ENCODE measurements at places on chromosomes 11 and 22.

DNA sequence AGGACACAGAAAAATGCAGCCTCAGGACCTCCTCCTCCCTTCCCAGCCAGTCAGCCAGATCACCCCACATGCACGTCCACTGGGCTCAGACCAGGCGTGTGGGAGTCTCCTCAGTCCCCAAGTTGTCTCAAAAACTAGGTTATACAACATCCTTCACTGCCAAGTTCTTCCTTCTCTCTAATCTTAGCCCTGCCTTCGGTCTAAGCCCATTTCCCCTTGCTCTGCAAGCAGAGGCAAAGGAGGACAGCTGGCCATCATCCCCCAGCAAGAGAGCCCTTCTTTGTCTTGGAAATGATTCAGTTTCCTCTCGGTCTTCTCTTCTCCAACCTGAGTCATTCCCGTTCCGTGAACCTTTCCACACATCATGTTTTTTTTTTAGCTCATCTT is 14.0 kb upstream of the NRGN start:
- peak; percentile 31 for DNase-seq

DNA sequence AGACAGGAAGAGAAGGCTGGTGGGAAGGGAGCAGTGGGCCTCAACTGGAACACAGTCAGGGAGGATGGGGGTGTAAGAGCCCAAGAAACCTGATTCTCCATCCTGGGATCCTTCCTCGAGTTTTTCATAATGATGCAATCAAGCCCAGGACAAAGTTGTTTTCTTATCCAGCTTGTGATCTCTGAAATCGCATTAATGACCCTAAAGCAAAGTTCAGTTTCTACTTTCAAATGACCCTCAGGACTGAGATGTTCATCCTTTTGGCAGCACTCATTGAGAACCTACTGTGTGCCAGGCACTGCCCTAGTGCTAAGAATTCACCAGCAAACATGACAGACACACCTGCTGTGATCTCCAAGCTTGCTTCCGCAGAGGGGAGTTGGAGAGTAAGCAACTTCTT is 45.3 kb downstream of the ISX start:
- DNase-seq, result no peak

- no peak for DNase-seq
Observed at GRCh38 chr11:13114566-13115379, 105.7 kb downstream of the RASSF10 start.

GRCh38 chr22:44645531-44645930 is 56.5 kb upstream of the PRR5 start:
- no peak for DNase-seq

DNA sequence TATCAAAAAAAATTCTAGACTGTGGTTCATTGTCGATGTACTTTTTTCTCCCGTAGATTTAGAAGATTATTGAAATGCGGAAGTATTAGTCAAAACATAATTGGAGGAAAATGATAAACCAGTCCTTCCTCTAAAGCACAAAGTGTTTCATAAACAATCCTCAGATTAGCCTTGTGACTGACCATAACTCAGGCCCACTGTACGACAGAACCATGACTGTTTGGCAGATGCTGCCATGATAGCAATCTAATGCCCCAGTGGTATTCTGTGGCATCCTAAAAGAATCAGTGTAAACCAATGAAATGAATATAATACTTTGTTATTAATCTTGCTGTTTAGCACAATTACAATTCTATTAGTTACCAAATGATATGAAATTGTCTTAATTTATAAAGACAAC is 127.0 kb upstream of the CTSC start:
- no peak for DNase-seq

DNA sequence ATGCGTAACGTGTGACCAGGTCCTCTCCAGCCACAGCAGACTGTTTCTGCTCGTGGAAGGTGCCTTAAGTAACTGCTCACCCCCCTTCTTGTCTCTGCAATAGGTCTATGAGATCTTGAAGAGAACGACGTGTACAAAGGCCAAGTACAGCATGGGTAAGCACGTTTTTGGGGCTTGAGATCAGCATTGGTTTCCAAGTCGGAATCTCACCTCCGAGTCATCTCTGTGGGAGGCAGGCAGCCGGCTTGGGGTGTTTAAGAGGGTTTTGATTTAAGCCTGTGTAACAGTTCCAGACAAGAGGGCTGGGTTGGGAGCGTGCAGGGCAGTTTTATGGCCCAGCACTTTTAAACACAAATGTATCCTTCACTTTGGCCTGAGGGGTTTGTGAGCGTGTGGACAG is 30.1 kb downstream of the ANO1 start:
- no peak for DNase-seq

- no peak for DNase-seq
Observed at GRCh38 chr11:116467823-116468222, 305.0 kb downstream of the BUD13 start.

GRCh38 chr11:14228356-14228755 is 130.6 kb downstream of the RRAS2 start:
- DNase-seq, result no peak

- DNase-seq, result no peak
Observed at GRCh38 chr11:58844361-58845005, at the start of gene GLYATL2. Gene GLYATL2, minus strand, starts transcription at chr11:58844704. Its CDS starts 5,092 bp downstream, at chr11:58839612.

DNA sequence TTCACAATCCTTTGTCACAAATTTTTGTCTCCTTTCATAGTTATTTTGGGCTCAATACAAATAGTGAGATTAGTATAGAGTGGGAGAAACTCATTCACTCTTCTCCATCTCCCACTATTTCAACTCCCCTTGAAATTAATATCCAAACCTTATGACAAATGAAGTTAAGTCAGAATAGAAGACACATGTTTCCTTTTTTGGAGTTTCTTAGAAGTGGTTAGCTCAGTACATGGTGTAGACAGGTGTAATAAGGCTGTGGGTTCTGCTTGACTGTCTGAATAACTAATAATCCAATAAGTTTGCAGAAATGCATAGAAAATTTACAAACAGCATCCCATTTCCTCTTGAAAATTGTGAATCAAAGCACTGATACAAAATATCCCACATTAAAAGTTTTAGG is 10.8 kb upstream of the HSPA8 start:
- no peak for DNase-seq

- no peak for DNase-seq
Observed at GRCh38 chr11:105673089-105673488, 63.2 kb downstream of the GRIA4 start.

DNA sequence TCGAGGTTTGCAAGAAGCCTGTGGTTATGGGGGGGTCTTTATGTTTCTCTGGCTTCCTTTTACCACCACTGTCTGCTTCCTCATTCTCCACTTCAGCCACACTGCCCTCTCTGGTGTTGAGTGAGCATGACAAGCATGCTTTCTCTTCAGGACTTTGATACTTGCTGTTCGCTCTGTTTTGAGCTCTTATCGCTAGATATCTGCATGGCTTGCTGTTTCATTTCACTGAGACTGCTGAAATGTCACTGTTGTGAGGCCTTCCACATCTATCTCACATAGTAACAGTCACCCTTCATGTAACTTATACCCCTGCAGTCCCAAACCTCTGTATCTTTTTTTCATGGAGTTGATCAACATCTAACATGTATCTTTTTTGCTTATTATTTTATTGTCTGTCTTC is 59.8 kb downstream of the TMEM135 start:
- peak; percentile 52 for DNase-seq

- DNase-seq, result no peak
Observed at GRCh38 chr22:19042285-19043120, 79.7 kb downstream of the DGCR2 start.

- no peak for DNase-seq
Observed at GRCh38 chr22:20510811-20511577, 3.6 kb downstream of the MED15 start.

- DNase-seq, result no peak
Observed at GRCh38 chr11:131745405-131745804, 375.0 kb downstream of the NTM start.

GRCh38 chr11:110077831-110078325 is 15.3 kb upstream of the ZC3H12C start:
- DNase-seq, result no peak

GRCh38 chr11:73323464-73323863 is 15.4 kb downstream of the ARHGEF17 start:
- no peak for DNase-seq

- DNase-seq, result no peak
Observed at GRCh38 chr22:50418624-50419023, 56.2 kb downstream of the SBF1 start.

DNA sequence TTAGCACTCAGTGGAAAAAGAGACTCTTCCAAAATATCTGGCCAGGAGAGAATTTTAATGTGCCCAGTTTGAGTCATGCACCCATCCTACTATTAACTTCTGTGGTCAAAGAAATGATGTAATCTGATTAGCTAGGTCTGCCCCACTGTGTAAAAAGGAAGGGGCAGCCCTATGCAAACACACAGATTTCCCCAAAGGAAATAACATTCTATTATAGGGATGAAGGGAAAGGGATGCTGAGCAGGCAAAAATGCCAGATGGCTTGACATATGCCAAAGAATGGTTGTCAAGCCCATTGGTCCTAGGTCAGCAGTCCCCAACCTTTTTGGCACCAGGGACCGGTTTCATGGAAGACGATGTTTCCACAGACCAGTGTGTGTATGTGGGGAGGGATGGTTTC is 43.3 kb upstream of the PAK1 start:
- no peak for DNase-seq

DNA sequence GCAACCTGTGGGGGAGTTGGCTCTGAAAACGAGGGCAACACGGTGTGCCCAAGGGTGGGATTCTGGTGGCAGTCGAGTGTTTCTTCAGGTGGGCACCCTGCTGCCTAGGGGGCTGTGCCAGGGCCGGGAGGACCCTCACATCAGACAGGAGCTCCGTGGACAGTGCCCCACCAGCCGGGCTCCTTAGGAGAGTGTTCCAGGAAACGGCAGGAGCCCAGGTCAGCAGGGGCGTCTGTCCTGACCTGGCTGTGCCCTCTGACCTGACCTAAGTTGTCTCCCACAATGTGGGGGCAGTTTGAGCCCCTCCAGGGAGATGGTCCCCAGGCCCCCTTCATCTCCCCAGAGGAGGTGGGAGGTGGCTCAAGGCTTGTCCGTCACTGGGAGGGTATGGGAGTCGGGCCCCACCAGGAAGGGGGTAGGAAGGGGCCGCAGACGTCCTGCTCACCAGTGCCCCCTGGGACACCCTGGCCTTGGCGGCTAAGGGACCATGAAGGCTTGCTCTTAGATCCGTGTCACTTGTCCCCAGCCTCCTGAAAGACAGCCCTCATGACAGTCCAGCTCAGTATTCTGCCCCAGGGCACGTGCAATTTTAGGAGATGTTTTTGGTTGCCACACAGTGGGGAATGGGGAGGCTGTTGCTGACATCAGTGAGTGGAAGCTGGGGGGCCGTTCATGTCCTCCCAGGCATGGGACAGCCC is 32.2 kb upstream of the GAL start:
- no peak for DNase-seq

DNA sequence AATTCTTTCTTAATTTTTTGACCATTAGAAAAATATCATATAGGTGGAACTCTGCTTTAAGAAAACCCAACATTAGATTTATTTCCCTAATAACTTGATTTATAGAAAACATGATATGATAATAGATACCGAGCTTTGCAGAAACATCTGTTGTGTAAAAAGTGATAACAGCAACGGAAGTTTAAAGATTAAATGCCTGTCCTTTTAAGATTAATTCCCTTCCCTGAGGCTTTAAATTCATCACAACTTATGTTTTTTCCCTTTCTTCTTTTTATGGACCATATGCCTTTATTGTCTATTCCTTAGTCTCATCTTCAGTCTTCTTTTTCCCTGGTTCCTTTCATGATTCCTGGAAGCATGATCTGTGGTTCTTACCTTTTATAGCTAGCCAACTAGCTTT is 1.9 kb downstream of the USP47 start:
- DNase-seq, result no peak

GRCh38 chr11:9815486-9816136 is 151.7 kb downstream of the SWAP70 start:
- DNase-seq, result no peak

DNA sequence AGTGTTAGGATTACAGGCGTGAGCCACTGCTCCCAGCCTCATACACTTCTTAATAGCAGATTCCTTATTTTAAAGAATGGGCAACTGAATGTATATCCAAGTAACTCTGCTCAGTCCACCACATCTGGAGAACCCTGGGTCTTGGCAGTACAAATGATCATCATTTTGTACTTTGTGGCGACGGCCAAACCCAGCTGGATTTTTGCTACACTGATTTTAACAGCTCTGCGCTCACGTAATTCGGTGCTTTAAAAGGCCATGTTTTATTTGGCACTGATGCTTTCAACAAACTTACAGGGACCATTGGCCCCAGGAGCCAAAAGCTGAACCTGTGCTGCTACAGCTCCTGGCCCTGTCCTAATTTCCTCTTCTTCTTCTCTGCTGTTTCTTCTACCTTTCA is 60.8 kb upstream of the PDE3B start:
- no peak for DNase-seq

DNA sequence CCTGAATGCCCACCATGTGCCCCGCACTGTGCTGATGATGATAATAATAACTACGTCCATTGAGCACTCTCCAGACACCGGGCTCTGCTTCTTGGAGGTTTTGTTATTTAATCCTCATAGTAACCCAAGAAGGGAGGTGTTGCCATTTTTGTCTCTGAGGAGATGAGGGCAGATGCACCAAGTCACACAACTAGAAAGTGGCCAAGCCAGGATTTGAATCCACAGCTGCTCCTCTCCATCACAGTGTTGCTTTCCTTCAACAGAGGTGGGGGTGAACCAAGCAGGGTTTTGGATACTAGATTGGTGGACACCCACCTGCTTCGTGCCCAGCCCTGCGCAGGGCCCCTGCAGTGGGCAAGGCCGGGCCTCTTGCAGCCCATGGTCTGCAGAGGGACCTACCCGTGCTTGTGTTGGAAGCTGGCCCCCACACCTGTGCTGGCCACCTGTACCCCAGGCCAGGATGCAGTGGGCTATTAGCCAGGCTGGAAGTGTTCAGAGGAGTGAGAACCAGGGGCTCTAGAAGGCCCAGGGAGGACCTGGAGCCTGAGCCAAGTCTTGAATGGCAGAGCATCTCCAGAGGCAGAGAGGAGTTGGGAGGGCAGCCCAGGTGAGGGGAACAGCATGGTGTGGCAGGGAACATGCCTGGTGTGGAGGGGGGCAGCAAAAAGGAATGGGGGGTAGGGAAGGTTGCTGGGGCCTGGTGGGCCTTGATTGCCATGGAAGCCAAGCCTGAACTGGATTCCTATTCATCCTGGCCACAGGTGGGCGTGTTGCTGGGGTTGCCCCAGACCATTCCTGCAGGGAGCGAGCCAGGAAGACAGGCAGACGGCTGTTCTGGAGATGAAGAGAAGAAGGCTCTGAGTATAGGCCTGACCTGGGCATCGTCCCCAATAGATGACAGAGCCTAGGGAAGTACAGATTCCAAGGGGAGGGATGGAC is 2.7 kb upstream of the DPP3 start:
- DNase-seq, result no peak

GRCh38 chr11:119796363-119797060 is 67.5 kb upstream of the NECTIN1 start:
- no peak for DNase-seq

Data from AML-193 (cell line).